ENCODE measurements at places on chromosomes 13 and 19. TPM values are rescaled to one million over a fixed set of nuclear protein-coding genes. Genes with fewer than 3 reads are reported as not detected.

The ZFP82 gene
- 4.7 TPM for total RNA-seq

The LRG1 gene
- total RNA-seq, result not detected

The RBM42 gene
- total RNA-seq, result 52.4 TPM

The ATP4A gene
- not detected for total RNA-seq

The SIGLEC9 gene
- 1.5 TPM for total RNA-seq

The MUC16 gene
- total RNA-seq, result 21.3 TPM

- peak; percentile 97 for DNase-seq
Measured at GRCh38 chr19:3669947-3670795, 30.1 kb downstream of the PIP5K1C start.

The CGB5 gene
- not detected for total RNA-seq

- DNase-seq, result no peak
Measured at GRCh38 chr13:41811588-41812021, 149.3 kb downstream of the VWA8 start.

DNA sequence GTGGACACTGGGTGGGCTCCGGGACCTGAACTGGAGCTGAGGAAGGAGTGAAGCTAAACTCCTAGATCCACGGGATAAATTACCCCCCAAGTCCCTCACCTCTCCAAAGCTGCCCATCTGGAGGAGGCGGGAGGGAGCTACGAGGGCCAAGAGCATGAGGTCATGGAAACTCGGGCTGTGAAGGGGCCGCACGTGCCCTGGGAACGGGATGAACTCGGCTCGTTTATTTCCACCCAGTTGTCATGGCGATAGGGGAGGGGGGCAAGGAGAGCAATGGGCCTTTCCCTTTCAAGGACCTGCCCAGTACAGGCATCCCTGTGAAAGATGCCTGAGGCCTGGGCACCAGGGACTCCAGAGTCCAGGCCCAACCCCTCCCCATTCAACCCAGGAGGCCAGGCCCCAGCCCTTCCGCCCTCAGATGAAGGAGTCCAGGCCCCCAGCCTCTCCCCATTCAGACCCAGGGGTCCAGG, 3.8 kb downstream of the PPP1R12C start:
- peak; percentile 97 for DNase-seq

The BORA gene
- total RNA-seq, result 1.3 TPM

DNA sequence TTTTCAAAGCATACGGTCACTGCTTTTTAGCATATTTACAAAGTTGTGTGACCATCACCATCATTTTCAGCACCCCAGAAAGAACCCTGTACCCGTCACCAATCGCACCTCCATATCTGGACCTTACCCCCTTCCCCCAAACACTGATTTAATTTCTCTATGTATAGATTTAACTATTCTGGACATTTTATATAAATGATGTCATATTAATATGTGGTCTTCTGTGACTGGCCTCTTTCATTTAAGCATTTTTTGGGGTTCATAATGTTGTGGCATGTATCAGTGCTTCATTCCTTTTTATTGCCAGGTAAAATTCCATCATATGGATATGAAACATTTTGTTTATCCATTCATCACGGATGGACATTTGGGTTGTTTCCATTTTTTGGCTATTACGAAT, 74.0 kb downstream of the TBC1D4 start:
- no peak for DNase-seq
